Colonic mucosa (tissue), 4 donors: ENCODE measurements at places on chromosomes 13 and 19. TPM values are rescaled to one million over a fixed set of nuclear protein-coding genes. Genes with fewer than 3 reads are reported as not detected.

DNA sequence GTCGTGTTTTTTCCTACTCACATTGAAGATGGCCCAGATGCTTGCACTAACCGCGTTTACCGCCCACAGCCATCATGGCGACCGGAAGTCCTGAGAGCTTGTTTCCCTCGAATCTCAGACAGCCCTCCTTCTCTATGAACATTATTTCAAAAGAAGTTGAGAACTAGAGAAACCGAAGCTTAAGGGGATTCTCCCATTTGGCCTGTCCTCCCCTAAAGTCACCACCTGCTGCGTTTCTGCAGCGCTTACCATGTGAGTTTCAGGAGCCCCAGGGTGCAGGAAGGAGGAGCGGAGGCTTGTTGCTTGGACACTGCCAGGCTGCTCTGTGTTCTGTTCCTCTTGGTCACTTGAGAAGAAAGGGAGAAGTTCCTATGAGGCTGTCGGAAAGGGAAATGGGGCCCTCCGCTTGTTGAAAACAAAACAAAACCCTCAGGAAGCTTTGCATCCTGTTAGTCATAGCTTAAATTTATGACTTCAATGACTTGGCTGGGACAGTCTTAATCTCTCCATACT, 6.2 kb downstream of the CARD8 start:
- DNase-seq, result peak; percentile 34

DNA sequence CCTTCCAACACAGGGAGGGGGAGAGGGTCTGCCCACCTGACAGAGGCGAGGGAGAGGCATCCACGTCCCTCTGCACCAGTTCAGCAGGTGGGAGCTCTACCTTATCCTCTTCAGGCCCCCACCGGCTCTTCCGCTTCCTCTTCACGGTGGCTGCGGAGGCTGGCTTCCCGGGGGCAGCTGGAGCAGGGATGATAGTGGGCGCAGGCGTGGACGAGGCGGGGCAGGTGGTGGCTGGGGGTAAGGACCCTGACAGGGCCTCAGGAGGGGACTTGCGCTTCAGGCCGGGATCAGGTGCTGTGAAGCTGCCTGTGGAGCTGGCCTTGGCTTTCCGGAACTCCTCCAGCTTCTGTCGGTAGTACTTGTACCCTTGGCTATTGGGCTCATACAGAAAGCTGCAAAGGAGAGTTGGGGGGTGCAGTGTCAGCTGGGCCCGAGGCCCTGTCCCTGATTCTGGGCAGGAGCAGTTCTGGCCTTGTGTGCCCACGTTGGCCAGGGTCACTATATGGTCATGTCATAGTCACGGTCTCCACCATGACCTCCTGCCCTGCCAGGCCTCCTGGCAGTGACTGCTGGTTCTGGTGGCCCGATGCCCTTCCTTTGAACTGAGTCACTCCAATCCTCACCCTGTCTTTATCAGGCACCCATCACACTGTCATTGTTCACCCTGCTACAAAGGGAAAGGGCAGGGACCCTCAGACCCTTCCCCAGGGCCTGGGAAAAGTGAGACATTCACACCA, 23.2 kb downstream of the SUGP1 start:
- DNase-seq, result no peak

- no peak for DNase-seq
Observed at GRCh38 chr13:48775804-48776203, 122.1 kb downstream of the CYSLTR2 start.

DNA sequence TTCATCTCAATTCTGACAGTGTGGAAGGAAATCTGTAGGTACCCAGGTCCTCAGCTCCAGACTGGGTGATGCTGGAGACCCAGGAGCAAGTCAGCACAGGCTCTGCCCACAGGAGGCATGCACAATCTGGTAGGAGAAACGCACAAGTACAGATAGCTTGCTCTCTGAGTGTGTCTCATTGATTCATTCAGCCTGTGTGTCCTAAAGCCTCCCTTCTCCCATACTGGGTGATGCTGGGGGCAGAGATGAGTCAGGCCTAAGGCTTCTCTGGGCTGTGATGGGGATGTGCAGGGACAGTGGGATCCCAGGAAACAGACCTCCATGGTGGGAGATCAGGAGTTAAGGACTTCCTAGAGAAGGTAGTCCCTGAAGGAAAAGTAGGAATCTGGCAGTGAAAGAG, 6.8 kb downstream of the ZNF526 start:
- DNase-seq, result no peak

DNA sequence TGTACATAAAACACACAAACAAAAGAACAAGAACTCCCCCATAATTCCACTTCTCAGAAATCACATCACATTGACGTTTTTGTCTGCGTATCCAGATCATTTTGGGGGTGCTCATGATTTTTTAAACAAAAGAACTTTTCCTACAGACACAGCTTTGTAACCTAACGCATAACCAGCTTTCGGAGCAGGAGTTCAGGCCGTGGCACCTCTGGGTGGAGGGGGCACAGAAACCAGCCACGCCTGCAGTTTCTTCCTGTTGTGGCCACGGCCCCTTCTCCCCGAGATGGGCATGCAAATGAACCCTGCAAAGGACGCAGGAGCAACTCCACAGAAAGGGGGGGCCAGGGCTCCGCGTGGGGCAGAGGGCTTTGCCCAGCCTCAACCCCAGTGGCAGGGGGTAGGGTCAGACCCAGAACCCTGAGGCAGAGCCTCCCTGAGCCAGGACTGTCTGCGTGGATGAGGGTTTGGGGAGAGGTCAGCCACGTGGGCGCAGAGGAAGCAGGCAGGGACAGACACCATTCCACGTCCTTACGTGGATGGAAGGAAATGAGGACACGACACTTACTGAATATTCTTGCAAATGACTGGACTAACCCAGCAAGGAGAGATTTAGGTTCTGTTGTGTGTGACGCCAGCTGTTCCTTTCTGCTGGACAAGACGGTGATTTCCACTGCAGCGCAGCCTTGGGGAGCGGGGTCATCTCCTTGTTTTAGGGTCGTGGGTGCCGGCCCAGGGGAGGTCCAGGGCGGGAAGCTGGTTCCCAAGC, 64.4 kb downstream of the RASA3 start:
- DNase-seq, result no peak

DNA sequence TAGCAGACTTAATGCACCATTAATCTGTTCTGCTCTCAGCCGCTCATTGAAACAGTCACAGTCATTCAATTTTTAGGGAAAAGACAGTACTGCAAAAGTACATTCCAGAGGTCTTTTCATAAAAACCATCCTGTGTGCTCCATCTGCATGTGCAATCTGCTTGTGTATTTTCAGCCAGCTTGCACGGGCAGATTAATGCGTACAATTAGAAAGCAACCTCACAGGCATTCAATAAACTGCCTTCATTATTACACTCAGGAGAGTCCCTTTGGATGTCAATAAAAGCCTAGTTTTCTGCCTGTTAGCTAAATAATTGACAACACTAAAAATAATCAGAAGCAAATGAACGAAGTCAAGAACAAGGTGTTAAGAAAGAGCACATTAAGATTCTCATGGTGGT, 41.9 kb downstream of the EPSTI1 start:
- DNase-seq, result no peak

CBY2 gene
- total RNA-seq, result not detected

DNA sequence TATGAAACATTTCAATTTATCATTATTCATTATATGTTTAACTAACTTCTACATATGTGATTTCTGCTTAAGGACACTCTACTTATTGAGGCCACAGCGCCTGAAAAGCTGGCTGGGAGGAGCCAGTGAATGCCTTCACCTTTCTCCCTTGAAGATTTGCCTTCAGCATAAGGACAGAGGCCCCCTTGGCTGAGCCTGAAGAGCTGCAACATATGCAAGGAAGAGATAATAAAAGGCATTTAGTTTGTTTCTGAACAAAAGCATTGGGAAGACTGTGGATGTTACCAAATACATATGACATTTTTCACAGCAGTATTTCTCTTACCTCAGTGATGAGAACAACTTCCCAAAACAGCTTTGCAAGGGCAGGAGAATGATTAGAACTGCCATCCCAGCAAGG, 92.1 kb downstream of the ABCC4 start:
- DNase-seq, result no peak

GRCh38 chr19:10503002-10503789, at the start of gene KEAP1:
KEAP1 (minus strand) TSS chr19:10503356; CDS start chr19:10500033, 3,323 bp downstream.
- DNase-seq, result peak; percentile 68

FBN3 gene
- total RNA-seq, result 0.05 TPM

DNA sequence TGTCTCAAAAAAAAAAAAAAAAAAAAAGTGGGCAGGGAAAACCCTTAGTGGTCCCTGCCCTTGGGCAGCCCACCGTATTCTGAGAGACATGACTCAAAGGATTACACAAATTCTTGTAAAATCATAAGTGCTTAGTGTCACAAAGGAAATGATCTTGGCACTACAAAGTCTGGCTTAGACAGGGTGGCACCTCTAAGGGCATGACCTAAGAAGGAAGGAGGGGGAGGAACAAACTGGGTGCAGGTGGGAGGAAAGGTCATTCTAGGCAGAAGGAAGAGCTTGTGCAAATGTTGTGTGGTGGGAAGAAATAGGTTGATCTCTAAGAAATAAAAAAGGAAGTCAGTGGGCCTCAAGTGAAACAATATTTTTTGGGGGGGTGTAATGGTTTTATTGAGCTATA, 10.4 kb downstream of the PNPLA6 start:
- DNase-seq, result no peak
